ENCODE measurements at places on chromosomes 7 and 10. TPM values are rescaled to one million over a fixed set of nuclear protein-coding genes. Genes with fewer than 3 reads are reported as not detected.

DNA sequence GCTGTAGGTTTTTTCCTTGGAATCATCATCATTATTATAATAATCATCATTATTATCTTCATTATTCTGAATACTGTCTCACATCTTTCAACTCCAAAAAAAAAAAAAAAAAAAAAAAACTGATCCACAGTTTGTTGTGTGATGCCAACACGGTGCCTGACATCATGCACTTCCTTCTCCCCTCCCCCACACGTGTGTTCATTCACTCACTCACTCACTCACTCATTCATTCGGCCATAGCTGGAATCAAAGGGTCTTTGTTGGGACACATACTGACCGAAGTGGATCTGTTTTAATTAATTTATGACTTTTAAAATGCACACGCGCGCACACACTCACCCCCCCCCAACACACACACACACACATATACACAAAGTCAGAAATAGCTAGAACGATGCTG, 177.8 kb downstream of the PIP4K2A start:
- DNase-seq = no peak

DNA sequence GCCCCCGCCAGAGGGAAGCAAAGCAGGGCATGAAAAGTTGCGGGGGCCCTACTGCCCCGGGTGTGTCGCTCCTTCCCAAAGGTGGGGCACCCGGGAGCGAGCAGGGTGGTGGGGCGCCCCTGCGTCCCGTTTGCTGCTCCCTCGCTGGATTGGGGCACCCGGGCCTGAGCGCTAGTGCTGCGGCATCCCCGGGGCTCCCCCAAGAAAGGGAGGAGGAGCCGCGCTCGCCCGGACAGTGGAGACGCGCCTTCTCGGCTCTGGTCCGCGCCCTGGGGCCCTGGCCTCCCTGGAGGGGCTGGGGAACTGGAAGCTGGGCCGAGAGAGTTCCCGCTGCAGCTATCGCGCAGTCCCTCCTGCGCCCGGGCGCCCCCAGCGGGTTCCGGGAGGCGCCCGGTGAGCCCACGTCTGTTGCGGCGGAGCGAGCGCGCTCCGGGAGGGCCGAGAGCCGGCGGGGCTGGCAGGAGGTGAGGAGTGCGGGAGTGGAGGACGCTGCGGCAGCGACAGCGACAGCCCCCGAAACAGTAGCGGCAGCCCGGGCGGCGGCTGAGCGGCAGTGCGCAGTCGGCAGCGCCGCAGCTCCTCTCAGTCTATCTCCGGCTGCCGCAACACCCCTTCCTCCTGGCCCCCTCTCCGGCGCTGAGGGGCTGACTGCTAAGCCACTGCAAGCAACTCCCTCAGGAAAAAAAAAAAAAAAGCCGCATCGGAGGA, 504 bp upstream of the BMPER start:
- DNase-seq = no peak

- no peak for DNase-seq
Observed at GRCh38 chr7:140068033-140068432, 5.3 kb upstream of the PARP12 start.

INSIG1 gene
- 46.5 TPM for total RNA-seq

GRCh38 chr10:13865758-13866491, 279.2 kb downstream of the PRPF18 start:
- DNase-seq = no peak

DNA sequence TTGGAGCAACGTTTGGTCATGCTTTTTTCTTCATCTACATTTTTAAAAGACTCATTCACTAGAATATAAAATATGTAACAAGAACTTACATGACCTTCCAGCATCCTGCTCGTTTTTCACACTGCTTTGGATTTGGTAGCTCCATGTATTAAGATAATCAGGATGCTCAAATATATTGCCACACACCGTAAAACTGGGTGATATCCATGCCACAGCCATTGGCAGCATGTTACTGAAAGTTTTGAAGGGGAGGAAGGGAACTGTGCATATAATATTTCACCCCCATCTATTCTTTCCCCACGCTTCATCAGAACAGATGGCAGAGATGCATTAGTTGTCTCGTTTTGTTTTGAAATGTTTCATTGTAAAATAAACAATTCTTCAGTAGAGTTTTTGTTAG, 158.2 kb downstream of the RNLS start:
- no peak for DNase-seq

GRCh38 chr10:11425296-11425610, 186.2 kb downstream of the USP6NL start:
- no peak for DNase-seq

DNA sequence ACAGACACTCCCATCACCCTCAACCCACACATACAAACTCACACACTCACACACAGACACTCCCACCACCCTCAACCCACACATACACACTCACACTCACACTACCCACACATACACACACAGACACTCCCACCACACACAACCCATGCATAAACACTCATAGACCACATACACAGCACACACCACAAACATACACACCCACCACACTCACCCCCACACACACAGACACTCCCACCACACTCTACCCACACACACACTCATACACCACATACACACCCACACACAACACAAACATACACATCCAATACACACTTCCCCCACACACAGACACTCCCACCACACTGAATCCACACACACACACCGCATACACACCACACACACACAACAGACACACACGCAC, 521.2 kb downstream of the TCERG1L start:
- no peak for DNase-seq

- no peak for DNase-seq
Observed at GRCh38 chr10:70292004-70292403, 8.2 kb upstream of the NPFFR1 start.
